ENCODE measurements at places on chromosomes 13 and 19.

DNA sequence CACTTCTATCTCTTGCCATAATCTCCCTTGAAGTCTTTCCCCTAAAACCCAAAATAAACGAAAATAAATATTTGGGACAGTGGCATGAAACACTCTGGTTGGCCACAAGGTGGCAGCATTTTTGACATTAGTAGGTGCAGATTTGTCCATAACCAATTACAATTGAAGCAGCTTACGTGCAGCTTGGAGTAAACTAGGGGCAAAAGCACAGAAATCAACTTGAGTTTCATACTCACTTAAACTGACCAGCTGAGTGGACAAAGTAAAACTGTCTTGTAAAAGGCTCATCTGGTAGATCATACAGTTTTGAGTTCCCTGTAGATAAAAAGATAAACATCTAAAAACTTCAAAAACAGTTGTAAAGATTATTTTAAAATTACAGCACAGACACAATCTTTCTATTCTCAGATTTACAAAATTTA, 18.8 kb downstream of the PDCD5 start:
- peak; percentile 4 for DNase-seq

- no peak for DNase-seq
Observed at GRCh38 chr19:3136684-3137055, 837 bp downstream of the GNA15 start.

- DNase-seq = no peak
Observed at GRCh38 chr19:19443902-19444680, 38.6 kb downstream of the GATAD2A start.

DNA sequence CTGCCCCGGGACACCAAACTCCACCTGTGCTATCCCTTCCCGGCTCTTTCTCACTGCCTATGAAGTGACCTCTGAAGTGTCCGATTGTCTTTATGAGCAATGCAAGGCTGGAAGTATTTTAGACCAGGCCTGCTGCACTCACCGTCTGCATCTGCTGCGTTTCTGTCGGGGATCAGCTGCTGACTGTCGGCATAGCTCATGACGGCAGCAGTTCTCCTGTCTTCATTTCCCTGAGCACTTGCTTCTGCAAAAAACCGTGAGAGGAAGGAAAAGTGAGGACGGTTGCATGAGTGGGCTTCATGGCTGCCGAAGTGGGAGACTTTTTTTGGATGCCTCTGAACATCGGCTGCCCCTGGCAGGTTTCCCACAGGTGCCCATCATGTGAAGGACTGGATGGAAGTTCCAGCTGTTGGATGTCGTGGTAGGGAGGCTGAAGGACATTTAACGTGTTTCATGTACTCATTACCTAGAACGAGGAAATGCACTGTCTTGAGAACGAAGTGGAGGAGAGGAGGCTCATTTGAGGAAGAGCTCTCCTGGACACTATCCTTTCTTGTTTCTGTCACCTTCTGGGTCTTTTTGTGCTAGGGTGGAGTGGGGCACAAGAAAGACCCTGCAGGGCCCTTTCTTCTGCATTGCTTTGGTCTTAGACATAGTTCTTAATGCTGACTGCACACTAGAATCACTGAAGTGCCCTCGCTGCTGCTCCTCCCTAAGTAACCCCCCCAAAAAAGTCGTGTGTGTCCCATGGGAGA, 94.7 kb downstream of the RNASEH2B start:
- no peak for DNase-seq

- no peak for DNase-seq
Observed at GRCh38 chr13:32415019-32415418, 12.9 kb downstream of the N4BP2L1 start.

- DNase-seq = no peak
Observed at GRCh38 chr19:47096100-47096704, 17.4 kb downstream of the ZC3H4 start.

GRCh38 chr13:94268661-94269060, 210.8 kb downstream of the DCT start:
- no peak for DNase-seq

DNA sequence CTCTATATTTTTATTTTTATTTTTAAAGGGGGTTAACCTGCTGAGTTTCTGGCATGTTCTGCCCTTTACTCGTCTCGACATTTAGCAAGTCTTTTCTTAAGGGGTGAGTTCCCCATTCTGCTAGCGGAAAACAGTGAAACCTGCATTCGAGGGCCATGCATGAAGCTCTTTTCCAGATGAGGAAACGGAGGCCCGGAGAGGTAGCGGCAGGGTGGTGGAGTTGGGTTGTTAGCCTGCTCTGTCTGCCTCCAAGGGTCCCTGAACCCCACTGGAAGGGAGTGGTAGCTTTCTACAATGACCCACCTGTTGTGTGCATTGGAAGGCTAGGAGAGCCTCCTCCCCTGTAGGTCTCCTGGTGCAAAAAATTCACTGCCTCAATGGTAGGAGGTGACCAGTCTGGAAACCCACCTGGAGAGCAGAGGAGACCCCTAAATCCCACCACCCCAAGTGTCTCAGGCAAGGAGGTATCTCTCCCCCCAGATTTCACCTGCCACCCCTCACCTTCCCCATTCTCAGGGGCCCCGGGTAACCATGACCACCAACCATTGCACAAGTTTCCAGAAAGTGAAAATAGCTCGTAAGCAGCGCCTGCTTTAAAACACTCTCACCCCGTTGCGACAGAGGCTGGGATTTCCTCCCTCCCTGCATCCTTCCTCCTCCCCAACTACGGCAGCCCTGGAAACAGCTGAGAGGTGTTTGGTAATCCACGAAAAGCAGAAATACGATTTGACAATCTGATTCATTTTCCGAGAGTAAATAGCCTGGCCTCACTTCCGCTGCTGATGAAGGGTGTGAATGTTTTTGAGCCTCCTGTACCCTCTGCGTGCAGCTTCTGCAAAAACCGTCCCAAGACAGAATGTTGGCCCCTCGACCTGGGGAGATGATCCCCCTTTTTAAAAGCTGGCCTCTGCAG, 3.5 kb downstream of the KLF2 start:
- DNase-seq = peak; percentile 32

- DNase-seq = peak; percentile 99
Observed at GRCh38 chr13:112895521-112896465, 73.2 kb upstream of the MCF2L start.

GRCh38 chr19:33266974-33267484, 35.3 kb downstream of the CEBPA start:
- DNase-seq = no peak

DNA sequence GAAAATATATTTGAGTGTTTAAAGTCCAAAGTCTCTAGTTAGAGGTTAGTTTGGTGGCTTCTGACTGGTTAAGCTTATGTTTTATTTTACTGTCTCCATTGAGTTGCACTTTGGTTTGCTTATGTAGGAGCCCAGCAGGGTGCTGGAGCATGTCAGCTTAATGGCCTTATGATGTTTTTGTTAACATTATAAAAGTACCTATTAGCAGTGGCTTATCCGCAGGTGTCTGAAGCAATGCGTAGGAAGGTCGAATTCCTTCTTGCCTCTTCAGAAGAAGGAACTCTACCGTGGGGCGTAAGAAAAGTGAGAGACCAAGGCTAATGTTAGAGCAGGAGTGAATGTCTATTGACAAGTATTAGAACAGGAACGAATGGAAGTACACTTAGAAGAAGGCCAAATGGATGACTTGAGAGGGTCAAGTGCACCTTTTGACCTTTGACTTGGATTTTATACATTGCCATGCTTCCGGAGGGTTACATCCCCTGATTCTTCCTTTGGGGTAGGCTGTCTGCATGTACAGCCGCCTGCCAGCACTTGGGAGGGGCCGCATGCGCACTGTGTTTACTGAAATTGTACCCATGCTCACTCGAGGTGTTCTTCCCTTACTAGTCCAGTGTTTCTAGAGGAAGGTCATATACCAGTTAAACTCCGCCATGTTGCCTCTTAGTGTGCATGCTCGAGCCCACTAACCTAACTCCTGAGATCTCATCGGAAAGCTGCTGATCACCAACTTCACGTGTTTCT, 793.9 kb upstream of the PCDH9 start:
- DNase-seq = no peak

DNA sequence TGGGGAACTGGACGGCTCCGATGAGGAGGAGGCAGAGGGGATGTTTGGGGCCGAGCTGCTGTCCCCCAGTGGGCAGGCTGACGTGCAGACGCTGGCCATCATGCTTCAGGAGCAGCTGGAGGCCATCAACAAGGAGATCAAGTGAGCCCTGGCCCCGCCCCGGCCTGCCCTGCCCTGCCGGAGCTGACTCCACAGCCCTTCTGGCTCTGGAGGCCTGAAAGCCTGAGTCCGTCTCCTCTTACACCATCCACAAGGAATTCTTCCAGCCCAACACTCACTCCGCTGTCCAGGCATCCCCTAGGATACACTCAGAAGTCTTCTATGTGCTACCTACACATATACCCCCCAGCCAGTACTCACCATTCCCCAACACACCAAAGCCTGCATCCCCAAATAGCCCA, 17.4 kb downstream of the PPFIA3 start:
- no peak for DNase-seq

DNA sequence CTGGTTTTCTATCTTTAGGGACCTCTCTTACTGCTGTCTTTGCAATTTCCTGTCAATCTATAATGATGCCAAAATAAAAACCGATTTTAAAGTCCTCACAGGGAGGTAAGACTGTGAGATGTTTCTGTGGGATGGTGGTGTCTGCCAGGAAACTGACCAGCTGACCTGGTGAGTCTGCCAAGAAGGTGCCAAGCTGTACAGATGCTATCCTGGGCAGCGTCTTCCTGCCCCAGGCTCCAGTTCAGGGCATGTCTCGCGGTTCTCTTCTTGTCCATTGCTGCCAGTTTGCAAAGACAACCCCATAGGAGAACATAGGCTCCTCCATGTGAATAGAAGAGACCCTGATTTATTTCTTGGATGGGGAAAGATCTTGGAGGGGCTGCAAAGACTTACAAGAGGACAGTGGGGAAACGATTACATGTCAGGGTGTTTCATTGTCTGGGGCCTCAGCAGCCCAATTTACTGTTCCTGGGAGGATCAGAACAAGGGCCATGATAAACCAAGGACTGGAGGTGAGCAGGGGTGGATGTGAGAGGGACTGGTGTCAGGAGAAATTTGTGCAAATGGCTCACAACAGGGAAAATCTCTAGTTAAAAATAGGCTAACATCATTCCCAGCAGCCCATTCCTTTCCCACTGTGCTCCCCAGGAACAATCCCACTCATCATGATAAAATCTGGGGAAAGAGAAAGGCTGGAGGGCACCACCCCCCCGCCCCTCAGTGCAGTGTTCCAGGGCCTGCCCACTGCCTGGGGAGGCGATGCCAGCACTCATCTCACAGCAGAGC, 42.7 kb upstream of the VSTM2B start:
- no peak for DNase-seq

DNA sequence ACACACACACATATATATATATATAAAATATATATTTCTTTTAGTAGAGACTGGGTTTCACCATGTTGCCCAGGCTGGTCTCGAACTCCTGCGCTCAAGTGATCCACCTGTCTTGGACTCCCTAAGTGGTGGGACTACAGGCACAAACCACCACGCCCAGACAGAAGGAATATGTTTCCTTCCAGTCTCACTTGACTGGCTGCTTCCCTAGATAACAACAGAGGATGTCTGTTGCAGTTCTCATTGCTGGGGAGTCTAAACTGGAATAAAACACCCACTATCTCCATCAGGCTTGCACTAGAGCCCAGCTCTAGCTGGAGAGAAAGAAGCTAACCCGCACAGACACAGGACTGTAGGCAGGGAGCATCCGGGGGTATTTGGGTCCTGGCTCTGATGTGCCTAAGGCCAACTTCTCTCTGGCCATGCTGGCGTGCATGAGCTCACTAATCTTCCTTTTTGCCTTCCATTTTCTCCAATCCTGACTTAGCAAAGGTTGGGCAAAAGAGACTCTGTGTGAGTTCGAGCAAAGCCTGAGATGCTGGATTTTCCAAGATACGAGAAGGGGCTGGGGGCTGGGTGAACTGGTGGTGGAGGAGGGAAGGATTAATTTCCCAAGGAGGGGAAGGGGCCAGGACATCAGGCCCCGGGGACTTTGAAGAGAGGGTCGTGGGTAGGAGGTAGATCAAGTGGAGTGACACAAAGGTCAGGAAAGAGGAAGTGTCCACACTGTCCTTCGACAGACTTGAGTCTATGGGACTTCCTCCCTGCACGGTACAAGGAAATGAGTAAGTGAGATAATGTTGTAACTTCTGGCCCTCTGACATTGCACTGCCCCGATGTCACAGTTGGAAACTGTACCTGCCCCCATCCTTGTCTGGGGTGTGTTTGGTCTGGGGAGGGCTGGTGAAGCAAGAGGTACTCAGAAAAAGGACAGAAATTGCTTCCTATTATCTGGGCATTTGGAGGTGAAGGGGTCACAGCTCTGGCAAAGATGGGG, 22.5 kb upstream of the ALOX5AP start:
- DNase-seq = no peak

- DNase-seq = no peak
Observed at GRCh38 chr13:98978280-98978679, 416 bp upstream of the DOCK9 start.

Measured in hippocampal formation (tissue), 2 donors.